ENCODE measurements at places on chromosomes 12 and 14.
A peak's percentile ranks its signal among the peaks of the same experiment; 100 is the strongest.

DNA sequence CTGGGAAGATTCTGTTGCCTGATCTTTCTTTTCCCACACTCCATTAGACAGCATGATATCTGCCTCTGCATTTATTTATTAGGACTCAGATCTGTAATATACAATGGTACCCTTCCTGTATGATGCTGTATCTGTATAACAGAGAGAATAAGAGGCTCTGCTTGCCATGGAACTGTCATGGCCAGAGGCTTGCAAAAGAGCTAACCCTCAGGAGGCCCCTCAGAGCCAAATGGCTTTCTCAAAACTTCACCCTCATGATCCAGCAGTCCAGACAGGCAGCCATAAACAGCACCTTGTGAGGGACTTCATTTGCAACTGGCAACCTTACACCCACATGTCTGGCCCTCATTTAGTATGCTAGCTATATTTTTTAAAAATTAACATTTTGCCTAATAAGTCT, 57.6 kb downstream of the TMEM30B start:
- no peak for DNase-seq

- DNase-seq, result no peak
Observed at GRCh38 chr14:32633224-32633859, 304.2 kb downstream of the AKAP6 start.

- no peak for DNase-seq
Observed at GRCh38 chr12:15520844-15521243, 198.5 kb downstream of the PTPRO start.

DNA sequence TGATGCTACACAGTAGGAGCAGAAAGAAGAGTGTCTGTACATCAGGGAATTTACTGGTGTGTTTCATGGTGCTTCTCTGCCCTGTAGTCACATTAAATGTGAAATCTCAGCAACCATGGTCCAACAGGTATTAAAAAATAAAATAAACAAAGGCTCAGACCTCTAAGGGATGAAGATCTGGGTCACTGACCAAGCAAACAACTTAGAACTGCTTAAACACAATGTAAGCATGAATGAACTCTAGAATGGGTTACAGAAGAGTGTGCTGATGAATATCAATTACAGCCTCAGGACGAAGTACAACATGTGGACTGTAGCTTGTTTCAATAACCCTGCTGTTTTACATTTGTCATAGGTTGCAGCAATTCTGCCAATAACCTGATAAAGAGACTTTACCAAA, 47.4 kb downstream of the SLC35F4 start:
- DNase-seq, result no peak

GRCh38 chr14:99645545-99646505, 896 bp downstream of the HHIPL1 start:
- no peak for DNase-seq

- no peak for DNase-seq
Observed at GRCh38 chr14:71198687-71199086, 291.4 kb downstream of the PCNX1 start.

GRCh38 chr12:102691773-102692555, 211.6 kb upstream of the IGF1 start:
- no peak for DNase-seq

DNA sequence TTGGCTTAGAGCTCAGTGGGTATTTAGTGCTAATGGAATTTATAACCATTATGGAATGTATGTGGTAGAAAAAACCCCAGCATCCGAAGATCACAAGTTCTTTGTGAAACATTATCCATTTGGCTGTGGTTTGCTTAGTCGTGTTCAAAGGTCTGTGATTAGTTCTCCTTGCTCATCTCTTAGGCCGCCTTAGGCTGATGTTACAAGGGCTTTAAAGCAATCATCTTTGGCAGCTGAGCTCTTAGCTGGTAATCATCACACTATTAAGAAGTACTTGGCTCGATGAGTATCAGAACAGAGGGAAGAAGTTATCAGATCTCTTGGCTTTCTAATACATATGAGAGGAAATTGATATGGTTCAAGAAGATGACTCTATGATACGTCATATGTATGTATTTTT, 124.1 kb upstream of the E2F7 start:
- no peak for DNase-seq

DNA sequence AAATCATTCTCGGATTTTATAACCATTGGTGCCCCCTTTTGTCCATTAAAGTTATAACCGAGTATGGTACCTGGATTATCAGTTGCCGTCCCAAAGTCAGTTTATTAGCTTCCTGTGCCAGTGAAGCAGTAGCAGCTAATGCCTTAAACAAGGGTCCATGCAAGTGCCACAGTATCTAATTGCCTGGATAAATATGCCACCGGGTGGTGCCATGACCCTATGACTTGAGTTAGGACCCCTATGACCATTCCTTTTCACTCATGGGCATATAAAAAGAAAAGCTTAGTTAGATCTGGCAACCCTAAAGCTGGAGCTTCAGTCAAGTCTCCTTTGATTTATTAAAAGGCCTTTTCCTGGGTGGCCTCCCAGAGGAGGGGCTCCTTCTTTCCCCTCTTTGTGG, 1314.6 kb downstream of the TMEM121 start:
- no peak for DNase-seq

- DNase-seq, result no peak
Observed at GRCh38 chr14:103122947-103123633, at the start of gene TNFAIP2. TNFAIP2 (plus strand) TSS chr14:103123461; CDS start chr14:103126458, 2,997 bp downstream.

GRCh38 chr14:96275177-96276112, 19.4 kb downstream of the BDKRB1 start:
- peak; percentile 16 for DNase-seq

DNA sequence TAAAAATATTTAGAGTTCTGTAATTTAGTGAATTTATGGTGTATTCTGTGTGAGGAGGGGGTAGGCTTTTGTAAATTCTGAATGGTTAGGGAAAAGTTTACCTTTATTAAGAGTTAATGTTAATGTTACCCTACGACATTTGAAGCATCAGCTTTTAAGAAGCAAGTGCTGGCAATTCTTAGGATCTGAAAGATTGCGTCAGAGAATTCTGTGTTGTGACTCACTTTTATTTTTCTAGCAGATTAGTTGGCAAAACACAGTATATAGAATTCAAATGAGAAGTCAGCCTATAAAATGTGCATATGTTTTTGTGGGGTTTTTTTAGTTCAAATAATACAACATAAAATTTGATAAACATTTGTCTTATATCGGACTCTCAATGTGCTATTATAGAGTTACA, 97.6 kb downstream of the RAD52 start:
- no peak for DNase-seq

GRCh38 chr12:61412201-61412600, 848.0 kb upstream of the USP15 start:
- no peak for DNase-seq

- no peak for DNase-seq
Observed at GRCh38 chr12:28026701-28027100, 54.2 kb upstream of the PTHLH start.

DNA sequence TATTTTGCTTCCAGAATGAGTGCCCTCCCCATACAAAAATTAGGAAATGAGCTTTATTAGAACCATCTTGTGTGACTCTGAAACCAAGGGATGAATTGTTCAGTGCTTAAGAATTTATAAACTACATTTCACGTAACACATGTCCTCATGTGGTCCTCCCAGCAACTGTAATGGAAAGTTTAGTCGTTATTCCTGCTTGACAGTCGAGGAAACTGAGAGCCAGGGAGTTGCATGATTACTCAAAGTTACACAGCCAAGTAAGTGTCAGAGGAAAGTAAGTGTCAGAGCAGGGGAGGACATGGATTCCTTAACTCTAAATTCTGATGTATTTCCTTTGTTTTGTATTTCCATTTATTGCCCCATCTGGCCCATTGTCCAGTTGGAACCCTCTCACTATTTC, 453.9 kb downstream of the FUT8 start:
- no peak for DNase-seq

- no peak for DNase-seq
Observed at GRCh38 chr14:78122436-78122835, 47.7 kb upstream of the NRXN3 start.

- DNase-seq, result no peak
Observed at GRCh38 chr12:92602930-92603623, 99.7 kb upstream of the PLEKHG7 start.

DNA sequence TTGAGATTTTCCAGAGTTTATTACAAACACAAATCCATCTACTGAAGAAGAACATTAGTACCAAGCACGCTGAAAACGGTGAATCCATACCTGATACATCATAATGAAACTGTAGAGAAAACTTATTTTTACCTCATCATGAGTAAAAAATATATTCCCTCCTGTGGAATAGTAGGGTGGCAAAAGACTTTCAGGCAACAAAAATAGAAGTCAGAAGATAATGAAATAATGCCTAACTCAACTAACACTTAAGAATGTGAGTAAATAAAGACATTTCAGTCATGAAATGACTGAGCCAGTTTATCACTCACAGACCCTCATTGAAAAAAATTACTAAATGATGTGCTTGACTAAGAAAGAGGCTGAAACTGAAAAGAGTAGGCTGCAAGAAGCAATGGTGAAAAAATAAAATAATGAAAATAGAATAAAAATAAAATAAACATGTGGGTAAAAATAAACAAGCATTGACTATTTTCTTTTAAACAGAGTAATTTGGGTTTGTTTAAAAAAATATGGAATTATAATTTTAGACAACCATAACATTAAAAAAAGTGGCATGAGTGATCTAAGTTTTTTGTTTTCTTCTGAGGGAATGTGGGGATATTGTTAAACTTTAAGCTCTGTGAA, 148.6 kb downstream of the ASCL1 start:
- no peak for DNase-seq

GRCh38 chr14:92486881-92487280, 26.7 kb upstream of the RIN3 start:
- no peak for DNase-seq

DNA sequence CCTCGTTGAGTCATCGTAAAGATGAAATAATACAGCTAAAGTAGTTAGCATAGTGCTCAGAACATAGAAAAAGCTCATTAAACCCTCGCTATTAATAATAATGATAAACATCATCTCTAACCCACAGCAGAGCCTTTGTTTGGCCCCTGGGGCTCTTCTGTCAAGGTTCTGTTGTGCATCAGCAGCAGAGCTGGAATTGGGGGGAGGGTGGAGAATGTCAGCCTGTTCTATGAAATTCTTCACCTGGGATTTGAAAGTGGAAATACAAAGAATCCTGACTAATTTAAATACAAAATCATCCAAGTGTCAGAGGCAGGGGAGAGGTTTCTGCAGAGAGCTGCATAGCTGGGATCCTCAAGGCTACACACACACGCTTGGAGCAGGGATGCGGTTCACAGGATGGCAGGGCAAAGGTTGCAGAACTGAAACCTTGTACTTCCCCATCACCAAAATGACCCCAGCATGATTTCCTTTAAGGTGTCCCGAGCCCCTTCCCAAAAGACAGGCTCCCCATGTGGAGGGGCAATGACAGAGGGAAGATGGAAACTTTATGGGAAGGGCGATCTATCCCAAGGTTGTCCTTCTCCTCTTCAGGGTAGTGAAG, 71.8 kb downstream of the DAD1 start:
- DNase-seq, result no peak

DNA sequence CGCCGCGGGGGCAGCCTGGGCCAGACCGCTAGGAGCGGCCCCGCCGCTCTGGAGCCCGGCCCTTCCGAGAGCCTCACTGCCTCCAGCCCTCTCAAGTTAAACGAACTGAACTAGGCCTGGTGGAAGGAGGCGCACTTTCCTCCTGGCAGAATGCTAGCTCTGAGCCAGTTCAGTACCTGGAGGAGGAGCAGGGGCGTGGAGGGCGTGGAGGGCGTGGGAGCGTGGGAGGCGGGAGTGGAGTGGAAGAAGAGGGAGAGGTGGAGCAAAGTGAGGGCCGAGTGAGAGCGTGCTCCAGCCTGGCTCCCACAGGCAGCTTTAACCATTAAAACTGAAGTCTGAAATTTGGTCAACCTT, 5.3 kb downstream of the LTB4R start:
- no peak for DNase-seq

- DNase-seq, result no peak
Observed at GRCh38 chr12:53498235-53498630, 1.0 kb downstream of the MAP3K12 start.

DNA sequence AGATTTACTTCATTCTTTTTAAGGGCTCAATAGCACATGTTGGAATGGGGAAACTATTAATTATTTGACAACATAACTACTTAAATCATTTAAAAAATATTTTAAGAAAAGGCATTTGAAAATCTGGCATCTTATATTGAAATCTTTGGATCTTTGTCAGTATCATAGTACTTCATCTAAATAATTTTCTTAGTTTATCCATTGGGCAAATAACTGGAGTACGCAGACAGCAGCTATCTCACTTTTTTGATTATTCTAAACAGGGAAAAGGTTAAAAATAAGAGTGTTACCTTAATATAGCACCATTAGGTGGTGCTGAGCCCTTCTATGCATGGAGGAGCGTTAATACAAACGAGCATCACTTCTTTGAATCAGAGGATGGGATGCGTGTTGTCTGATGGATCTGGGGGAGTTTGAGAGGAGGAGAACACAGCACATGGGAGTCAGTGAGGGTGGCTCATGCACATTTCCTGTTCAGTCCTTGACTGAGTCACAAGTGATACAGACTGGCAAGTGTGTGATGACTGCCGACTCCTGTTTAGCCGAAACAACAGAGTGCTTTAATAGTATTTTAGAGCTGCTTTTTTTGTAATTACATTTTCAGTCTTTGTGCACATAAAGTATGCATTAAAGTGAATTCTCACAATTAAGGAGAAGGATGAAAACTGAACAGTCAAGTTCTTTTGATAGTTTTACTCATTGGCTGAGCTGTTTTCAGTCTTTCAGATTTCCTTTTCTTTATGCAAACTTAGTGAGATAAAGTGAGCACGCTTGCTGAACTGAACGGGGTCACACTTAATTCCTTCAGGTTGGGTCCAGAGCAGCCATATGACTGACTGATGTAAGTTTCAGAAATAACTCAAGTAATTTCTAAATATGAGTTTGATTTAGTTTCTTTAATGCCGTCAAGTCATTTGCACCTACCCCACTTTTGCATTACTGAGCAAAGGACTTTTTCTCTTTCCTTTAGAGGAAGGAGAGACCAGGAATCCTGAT, 92.7 kb downstream of the DIP2B start:
- peak; percentile 4 for DNase-seq

DNA sequence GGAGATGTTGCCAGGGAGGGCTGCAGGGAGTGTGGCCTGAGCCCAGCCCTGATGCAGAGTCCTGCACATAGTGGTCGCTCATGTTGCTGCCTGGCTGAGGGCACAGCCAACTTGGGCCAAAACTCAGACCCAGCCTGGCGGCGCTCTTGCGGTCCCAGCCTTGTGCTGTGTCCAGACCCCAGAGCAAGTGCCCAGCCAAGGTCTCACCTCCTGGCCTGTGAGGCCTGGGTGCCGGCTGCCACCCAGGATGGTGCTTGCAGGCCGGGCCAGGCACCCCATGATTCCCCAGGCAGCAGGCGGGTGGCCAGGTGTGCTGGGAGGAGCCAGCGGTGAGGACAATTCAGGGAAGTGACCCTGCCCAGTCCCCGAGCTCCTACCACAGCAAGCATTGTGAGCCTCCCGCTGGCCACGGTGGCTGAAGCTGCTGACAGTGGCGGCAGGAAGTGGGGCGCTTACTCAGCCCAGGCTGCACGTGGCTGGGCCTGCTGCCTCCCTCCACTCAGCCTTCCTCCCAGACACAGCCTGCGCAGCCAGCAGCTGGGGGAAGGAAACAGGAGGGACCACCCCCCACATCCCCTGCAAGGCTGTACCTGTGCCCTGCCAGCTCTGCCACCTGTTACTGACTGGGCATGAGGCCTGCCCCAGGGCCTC, 17.7 kb upstream of the PGF start:
- no peak for DNase-seq
